Ureter (tissue), 1 donor: ENCODE measurements at places on chromosomes 12 and 14. TPM values are rescaled to one million over a fixed set of nuclear protein-coding genes. Genes with fewer than 3 reads are reported as not detected.
A peak's percentile ranks its signal among the peaks of the same experiment; 100 is the strongest.

DNA sequence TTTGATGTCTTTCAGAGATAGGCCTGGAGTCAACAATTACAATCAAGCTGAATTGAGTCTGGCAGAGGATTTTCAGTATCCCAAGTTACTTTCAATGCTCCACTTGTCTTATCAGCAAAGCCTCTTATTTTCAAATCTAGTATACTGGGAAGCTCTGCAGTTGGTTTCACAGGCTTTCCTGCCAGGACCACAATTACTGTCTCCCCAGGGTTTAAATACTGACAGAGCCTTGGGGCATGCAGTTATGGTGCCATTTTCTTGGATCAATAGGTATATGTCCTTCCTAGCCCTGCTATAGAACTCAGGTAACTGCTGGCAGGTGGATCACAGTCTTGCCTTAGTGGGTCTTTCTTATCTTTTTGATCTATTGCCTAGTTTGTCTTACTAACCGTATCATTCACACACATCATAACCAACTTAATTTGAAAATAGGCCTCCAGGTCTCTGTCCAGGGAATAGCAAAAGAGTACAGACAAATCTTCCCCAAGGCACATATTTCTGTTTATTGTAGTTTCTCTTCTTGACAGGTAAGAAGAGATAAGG, 22.4 kb upstream of the RNU6-8 start:
- DNase-seq, result no peak

DNA sequence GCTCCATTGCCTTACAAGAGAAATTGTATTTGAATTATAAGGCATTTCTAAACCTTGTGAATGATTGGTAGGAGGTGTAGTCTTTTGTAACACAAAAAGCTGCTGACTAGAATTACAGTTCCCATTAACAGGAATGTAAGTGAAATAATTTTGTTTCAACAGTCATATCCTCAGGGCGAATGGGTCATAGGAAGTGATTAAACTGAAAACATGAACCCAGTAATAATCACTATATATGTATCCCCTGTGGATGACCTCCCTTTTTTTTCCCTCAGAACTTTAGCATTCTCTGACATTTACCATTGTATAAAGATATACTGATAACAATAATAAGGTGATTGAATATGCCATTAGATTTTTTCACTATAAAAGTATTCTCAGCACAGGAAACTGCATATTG, 312.3 kb downstream of the ATP23 start:
- DNase-seq, result no peak

DNA sequence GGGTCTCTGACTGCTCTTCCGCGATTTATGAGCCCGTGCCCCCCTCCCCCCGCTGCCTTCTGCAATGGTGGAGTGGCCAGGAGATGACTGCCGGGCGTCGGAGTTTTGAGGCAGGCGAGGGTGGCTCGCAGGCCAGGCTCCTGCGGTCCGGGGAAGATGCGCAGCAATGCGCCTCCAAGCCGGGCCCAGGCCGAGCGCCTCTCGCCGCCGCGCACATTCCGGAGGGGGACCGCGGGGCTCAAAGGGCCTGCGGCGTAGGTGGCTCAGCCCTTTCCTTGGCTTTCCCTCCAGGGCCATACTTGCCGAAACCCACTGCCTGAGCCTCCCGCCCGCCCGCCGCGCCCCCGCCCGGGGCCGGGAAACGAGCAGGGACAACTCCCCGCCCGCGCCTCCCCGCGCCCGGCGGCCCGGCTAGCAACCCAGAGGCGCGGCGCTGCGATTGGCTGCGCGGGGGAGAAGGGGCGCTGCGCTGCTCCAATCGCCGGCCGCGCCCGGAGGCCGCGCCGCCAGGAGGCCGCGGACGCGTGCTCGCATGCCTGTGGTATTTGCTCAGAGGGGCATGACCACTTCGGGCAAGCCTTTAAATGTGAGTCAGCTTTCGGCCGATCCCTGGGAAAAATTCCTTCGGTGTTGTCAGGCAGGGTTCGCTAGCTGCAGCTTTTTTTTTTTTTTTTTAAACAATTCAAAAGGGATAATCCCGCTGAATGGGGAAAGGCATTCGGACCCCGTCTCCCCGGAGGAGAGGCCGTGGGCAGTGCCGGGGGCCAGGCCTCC, 157.9 kb upstream of the PARP11 start:
- DNase-seq, result peak; percentile 93

The HSP90B1 gene
- total RNA-seq, result 426 TPM

DNA sequence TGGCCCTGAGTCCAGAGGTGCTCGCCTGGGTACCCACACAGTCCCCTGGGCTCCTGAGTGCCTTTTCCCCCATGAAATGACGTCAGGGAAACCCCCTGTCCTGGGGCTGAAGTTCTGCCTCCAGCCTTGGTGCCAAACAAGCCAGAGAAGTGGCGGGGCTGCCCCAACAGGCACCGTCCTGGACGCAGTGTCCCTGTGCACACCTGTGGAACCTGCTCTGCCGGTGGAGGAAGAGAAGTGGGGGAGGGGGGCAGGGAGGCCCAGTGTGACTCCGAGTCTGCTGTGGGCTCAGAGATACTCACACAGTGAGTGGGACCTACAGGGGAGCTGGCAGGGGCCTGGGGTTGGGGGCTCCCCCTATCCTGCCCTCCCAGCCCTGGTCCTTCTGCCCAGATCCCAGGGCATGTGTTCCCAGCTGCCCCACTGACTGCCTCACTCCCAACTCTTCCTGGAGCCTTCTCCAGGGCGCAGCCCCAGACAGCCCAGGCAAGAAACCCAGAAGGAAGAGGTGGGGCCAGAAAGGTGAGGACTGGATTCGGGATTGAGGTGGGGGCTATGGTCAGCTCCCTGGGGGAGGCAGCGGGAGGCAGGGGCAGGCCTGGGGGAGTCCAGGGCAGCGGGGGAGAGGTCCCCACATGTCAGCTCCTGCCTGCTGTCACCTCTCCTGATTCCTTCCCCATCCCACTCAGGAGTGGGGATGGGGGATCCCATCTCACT, 24.7 kb downstream of the CCDC85C start:
- DNase-seq, result peak; percentile 89

DNA sequence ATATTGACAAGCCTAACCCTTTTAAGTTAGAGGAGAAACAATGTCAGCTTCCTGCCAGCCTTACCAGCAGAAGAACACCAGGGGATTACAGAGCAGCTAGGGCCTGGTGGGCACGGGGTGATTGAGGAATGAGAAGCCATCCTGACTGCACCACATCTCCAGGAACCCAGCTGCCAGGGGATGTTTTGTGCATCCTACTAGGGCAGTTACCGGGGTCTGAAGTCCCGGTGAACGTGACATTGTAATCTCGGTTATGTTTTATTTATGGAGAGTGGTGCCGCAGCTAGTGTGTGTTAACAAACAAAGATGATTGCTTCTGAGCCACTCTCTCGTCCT, 115.9 kb downstream of the BCL11B start:
- no peak for DNase-seq
